ENCODE measurements at places on chromosomes 5 and 9. TPM values are rescaled to one million over a fixed set of nuclear protein-coding genes. Genes with fewer than 3 reads are reported as not detected.

TSSK1B gene
- total RNA-seq, result not detected

SPINK5 gene
- total RNA-seq, result not detected

CTXN3 gene
- not detected for total RNA-seq

LCN1 gene
- not detected for total RNA-seq

GLT6D1 gene
- total RNA-seq, result not detected

MEF2C gene
- total RNA-seq, result 1.9 TPM

OTP gene
- not detected for total RNA-seq

PRDM9 gene
- not detected for total RNA-seq

GNG10 gene
- 109 TPM for total RNA-seq

DNAJB5 gene
- total RNA-seq, result 12.9 TPM

CBY3 gene
- total RNA-seq, result not detected

ANKRD18A gene
- total RNA-seq, result under 0.01 TPM

BAAT gene
- under 0.01 TPM for total RNA-seq

WNT8A gene
- total RNA-seq, result not detected

PCDHB8 gene
- total RNA-seq, result not detected

NCS1 gene
- 32.4 TPM for total RNA-seq

GFPT2 gene
- 57.5 TPM for total RNA-seq

STOML2 gene
- total RNA-seq, result 225 TPM

FAM151B gene
- 3.1 TPM for total RNA-seq

KLF4 gene
- 8.7 TPM for total RNA-seq

SLC34A3 gene
- not detected for total RNA-seq

PCDHGA10 gene
- total RNA-seq, result 4.9 TPM

MED27 gene
- 39.7 TPM for total RNA-seq

TRPM6 gene
- under 0.01 TPM for total RNA-seq

DDX4 gene
- total RNA-seq, result not detected

ARSB gene
- 16.6 TPM for total RNA-seq

GPR150 gene
- total RNA-seq, result 0.59 TPM

POU5F2 gene
- total RNA-seq, result under 0.01 TPM

STC2 gene
- 86.2 TPM for total RNA-seq

Data from bronchus fibroblast of lung (primary cell).